NCI-H1436 treated with DMSO at 0.1 percent for 48 hours (cell line): ENCODE measurements at places on chromosomes 4 and X.

DNA sequence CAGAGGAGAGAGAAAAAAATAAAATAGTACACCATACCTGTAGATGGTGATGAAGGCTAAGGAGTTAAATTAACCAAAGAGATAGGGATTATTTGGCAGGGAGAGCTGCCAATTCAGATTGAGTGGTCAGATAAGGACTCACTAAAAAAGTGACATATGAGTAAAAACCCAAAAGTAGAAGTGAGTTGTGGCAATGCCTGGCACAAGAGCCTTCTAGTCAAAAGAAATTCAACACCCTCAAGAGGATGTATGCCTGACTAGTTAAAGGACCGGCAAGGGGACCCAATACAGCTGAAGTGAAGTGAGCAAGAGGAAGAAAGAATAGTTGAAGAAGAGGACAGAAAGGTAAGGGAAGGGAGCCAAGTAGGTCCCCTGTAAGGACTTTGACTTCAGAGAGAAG is 34.9 kb downstream of the ELF2 start:
- DNase-seq, result no peak

GRCh38 chr4:99276417-99276816 is 14.4 kb downstream of the ADH1A start:
- DNase-seq, result no peak

- DNase-seq, result no peak
These were observed 26.3 kb downstream of the TACC3 start for GRCh38 chr4:1747603-1747967.

DNA sequence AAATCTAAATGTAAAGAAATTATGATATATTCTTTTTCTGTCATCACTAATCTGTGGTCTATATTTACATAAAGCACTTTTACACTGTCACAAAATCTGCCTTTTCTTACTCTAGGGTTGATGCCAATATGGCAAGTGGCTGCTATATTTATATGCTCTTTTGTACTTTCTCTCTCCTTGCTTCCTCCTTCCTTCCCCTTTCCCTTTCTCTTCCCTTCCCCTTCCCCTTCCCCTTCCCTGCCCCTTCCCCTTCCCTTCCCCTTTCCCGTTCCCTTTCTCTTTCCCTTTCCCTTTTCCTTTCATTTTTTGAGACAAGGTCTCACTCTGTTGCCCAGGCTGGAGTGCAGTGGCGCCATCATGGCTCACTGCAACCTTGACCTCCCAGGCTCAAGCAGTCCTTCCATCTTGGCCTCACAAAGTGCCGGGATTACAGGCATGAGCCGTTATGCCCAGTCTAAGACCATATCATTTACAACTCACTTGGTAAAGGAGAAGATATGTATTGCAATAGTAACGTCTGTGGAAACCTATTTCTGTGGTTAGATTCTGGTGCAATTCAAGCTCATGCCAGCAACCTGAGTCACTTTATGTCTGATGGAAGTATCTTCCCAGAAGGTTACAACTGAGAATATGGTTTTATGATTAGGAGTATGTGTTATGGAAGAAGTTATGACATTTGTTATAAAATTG is 13.9 kb upstream of the PLAC8 start:
- no peak for DNase-seq

- no peak for DNase-seq
These were observed 30.4 kb upstream of the TEC start for GRCh38 chr4:48300004-48300403.

- no peak for DNase-seq
These were observed 1.8 kb upstream of the GABRQ start for GRCh38 chrX:152635941-152636340.

DNA sequence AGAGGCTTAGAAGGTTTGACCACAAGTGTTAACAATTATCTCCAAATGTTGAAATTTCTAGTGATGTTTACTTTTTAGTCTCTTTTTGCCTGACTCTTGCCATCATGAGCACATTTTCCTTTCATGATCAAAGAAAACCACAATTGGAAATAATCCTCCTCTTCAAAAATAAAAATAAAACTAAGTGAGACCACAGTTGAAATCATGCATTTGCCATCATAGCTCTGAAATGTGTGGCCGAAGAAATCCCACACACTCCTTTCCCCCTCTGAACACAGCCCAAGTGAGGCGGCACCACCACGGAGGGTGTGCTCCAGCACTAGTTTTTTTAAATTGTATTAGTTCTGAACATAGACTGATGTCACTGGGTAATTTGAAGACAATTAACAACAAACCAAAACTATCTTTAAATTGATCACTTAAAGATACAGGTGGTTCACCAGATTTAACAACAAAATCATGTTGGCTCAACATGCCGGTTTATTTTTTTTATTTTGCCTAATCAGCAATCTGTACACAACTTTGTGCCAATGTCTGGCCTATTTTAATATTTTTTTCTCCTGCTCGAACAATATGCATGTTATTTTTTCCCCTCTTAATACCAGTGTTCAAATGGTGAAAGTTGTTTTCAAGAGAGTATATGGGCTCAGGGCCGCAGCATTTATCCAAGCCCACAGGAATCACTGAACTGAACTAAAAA is 17.6 kb downstream of the APBB2 start:
- DNase-seq, result no peak

DNA sequence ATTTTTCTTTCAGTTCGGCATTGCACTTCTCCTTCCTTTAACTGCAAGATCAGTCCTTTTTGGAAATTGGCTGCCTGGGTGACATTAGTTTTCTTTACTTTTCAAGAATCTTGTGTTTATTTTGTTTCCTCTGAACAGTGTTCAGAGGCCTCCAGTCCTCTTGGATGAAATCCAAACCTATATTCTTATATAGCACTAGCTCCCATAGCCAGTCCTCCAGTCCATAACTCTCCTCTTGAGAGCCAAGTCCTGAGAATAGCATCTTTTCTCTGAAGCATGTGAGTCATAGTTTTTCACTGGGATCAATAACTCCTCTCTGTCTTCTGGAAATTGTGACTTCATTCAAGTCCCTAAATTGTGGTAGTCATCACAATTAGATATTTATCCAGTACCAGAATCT is 357.5 kb downstream of the RAPGEF2 start:
- no peak for DNase-seq

DNA sequence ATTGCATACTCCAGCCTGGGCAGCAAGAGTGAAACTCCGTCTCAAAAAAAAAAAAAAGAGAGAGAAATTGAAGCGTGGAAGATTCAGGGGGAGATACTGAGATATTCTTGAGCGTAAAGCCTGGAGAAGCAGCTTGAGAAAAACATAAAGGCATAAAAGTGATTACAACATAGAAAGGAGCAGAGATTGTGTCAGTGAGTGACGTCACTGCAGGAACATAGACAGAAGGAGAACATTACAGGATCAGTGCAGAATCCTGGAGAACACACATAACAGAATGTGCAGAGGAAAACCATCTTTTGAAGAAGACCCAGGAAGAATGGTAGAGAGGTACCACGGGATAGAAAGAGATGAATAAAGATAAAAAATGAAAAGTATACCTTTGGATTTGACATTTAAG is 147.0 kb downstream of the APBB2 start:
- DNase-seq, result no peak

- DNase-seq, result no peak
These were observed 203.6 kb upstream of the MAMLD1 start for GRCh38 chrX:150159537-150159936.

- DNase-seq, result no peak
These were observed 34.6 kb downstream of the NBDY start for GRCh38 chrX:56763556-56764152.

DNA sequence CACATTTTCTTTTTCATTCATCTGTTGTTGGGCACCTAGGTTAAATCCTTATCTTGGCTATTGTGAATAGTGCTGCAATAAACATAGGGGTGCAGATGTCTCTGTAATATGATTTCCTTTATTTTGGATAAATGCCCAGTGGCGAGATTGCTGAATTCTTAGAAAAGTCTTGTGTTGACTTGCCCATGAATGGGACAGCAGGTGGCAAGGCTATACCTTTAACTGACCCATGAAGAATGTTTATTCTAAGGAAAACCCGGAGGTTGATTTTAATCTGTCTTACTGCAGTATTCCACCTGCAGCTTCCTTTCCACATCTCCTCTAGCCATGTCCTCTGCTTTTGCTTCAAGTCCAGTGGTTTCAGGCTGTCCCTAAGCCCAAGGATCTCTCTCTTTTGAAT is 220.6 kb downstream of the SNCA start:
- no peak for DNase-seq

GRCh38 chrX:750812-751211 is 120.2 kb downstream of the SHOX start:
- no peak for DNase-seq

DNA sequence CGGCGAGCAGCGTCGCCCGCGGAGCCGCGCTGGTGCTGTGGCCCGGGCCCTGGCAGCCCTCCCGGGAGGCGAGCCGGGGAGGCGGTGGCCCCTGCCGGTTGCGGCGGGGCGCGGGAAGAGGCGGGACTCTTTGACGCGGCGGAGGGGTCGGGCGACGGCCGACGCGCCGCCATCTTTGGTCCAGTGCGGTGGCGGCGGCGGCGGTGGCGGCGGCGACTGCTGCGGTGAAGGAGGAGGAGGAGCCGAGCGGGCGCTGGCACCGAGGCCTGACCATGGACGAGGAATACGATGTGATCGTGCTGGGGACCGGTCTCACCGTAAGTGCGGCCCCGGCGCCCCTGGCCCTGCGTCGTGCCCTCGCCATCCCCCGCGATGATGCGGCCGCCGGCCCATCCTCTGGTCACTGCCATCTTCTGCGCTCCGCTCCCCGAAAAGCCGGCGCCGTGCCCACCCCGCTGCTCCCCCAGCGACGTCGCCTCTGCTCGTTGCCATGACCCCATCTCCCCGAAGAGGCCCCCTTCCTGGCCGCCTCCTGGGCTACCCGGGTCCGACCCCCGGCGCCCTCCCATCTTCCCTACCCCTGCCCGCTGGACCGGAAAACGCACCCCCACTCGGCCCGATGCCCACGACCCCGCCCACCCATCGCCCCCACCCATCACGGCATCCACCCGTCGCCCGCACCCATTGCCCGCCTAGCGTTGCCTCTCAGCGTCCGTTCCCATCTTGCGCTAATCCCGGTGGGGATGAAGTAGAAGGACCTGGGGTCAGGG is at the start of gene GDI1:
Gene GDI1, plus strand, starts transcription at position 172 of the 770 bp plus-strand sequence. Its CDS starts 101 bp downstream, at position 273.
- DNase-seq, result no peak

- no peak for DNase-seq
These were observed 107.9 kb upstream of the FAT1 start for GRCh38 chr4:186831574-186831973.

DNA sequence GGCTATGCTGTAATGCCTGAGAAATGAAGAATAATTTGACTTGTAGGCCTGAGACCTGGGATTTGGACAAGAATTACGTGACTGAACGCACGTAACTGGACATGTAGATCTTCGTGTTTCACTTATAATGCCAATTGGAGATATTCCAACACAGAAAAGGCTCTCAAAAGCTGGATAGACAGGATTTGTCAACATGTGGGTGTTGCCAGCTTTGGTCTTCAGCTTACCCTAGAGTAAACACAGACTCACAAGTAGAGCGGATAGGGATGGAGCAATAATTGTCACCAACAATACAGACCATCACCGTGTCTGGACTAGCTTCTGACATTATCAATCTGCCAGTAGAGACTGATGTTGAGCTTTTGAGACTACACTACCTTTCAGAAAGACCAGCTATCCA is 1511.0 kb upstream of the ADGRL3 start:
- DNase-seq, result no peak

DNA sequence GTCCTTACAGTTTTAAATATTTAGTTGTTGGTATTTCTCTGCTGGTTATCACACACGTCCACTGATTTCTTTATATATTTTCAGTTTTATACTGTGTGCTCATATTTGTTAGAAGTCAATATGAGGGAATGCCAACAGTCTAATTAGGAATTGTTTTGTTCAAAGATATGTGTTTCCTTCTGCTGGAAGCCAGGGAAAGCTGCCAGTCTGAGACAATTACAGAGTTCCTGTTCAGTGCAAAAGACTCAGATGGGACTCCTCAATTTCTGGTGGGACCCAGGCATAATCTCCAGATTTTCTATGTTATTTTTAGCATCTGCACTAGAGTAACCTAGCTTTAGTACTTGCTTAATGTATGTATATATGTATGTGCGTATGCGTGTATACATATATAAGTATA is 486.0 kb downstream of the GRID2 start:
- DNase-seq, result no peak

- peak; percentile 22 for DNase-seq
These were observed 4.6 kb upstream of the SOWAHD start for GRCh38 chrX:119753639-119754257.

DNA sequence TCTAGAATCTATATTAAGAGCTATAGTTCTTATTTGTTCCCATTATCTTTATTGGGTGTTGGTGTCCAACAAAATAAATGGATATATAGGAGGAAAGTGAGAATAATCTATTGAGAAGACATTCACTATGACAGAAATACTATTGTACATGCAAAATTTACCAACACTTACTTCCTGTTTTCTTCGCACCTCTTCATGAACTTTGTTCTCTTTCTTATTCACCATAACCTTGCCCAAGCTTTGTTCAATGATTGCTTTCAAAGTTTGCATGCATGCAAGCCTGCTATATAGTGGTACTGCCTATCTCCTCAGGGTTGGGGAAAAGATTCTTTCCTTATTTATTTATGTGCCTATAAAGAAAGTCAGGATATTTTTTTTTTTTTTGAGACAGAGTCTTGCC is 176.4 kb upstream of the JADE1 start:
- DNase-seq, result no peak

GRCh38 chr4:105520819-105521790 is 31.3 kb upstream of the ARHGEF38 start:
- DNase-seq, result no peak

- no peak for DNase-seq
These were observed 75.2 kb upstream of the PRKX start for GRCh38 chrX:3788494-3789233.

DNA sequence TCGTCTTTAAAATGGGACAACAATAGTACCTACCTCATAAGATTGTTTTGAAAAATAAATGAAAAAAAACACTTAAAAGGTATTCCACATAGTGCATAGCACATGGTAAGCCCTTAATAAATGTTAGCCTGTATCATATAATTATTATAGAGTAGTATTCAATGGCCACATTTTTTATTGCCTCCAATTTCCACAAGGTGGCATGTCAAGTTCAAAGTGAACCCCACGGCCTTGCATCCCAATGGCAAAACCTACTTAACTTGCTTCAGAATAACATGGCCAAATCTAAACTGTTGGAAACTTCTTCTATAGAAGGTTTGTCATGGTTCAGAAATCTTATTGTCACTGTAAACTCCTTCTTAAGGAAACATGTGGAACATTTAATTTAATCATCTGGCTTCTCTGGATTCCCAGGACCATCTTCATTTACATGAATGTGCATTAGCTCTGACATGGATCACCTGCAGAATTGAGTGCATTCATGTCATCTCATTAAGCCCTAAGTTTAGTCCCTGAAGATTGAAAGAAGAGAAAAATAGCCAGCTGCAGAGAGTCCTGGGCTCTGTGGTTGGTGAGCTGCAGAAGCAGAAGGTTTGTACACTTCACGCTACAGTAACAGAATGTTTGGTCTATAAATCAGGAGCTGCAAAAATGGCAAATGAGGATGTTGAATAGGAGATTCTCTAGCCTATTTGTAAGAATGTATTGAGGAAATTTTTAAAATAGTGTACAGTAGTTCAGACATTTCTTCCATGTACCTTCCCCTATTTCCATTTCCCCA is 61.0 kb downstream of the ANXA3 start:
- DNase-seq, result no peak
